ENCODE measurements at places on chromosomes 4 and X.

GRCh38 chr4:160142579-160142978 is 1039.7 kb downstream of the RAPGEF2 start:
- DNase-seq = no peak

DNA sequence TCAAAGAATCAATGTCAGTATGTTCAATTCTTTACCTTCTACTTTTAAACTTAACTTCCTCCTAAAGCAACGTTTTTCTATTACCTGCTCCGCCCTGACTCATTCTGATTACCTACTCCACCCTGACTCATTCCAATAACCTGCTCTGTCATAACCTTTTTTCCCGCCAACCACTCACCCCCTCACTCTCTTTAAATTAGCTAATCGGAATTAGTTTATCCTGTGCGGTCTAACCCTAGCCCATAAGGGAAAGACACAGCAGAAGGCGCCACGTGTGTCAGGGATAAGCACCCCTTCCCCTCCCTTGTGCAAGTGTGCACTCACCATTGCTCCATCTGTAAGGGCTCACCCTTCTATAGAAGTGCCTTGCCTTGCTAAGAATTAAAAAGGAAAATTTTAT is 64.4 kb downstream of the EIF4E start:
- no peak for DNase-seq

DNA sequence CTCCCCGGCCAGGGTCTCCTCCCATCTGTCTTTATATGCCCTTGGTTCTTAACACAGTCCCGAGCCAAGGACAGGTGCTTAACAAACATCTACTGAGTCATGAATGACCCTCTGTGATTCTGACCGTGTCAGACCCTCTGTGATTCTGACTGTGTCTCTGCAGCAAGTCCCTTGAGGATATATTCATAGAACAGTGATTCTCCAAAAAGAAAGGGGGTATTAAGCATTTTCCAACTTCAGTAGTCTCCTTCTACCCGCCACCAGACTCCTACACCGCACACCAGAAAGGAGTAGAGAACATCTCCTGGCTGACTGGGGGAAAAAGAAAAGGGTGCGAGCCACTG is 13.6 kb downstream of the ACSL1 start:
- DNase-seq = no peak

DNA sequence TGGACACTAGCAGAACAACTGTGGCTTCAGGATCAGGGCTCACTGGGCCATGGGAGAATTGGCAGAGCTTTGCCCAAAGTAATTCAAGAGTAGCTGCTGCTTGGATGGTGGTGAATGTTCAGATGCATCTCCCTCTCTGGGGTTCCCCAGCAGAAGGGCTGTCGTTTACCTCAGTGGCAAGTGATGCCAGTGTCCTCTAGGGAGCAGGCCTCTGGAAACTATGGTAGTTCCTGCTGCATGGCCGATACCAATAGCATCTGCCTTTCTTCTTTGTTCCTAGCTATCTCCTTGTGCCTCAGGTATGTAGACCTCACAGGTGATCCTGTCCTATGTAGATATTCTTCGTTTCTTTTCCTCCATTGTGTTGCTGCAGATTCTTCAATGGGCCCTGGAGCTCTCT is 26.4 kb downstream of the HMGB2 start:
- DNase-seq = no peak

GRCh38 chrX:86148024-86148511 is at the start of gene DACH2:
Gene DACH2 (plus strand): TSS chrX:86148451.
- peak; percentile 30 for DNase-seq

GRCh38 chr4:128551280-128551679 is 258.2 kb upstream of the JADE1 start:
- no peak for DNase-seq

DNA sequence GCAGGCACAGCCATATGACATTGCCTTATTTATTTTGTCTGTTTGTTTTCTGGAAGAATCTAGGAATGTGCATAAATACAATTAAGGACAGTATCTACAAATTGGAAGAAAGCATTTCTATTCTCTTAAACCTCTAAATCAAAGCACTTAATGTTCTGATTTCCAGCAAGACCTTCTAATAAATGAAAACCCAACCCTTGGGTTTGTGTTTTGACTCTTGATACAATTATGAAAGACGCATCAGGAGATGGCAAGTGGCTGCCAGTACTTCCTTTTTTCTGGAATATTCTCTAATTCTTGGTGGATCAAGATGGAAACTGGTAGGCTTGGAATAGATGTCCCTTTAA is 437 bp upstream of the CPE start:
- no peak for DNase-seq

- DNase-seq = no peak
Measured at GRCh38 chrX:21660156-21660555, 2.0 kb upstream of the KLHL34 start.

DNA sequence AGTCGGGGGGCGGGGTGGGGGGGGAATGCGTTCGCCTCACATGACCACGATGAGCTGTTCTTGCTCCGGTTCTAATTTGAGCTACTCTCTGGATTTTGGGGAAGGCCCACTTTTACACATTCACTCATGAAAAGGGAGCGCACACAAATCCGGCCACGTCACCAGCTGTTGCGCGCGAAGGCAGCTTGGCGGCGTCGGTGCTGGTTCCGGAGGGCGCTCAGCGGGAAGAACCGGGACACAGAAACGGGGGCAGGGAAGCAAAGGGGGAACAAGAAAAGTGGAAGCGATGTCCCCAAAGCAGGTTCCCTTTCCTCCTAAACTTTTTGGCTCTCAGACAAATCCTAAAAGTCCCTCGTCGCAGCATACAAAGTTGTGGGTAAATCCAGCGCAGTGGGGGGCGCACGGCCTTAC is 605 bp downstream of the ANXA5 start:
- DNase-seq = no peak

GRCh38 chrX:41257801-41258200 is 76.2 kb upstream of the DDX3X start:
- no peak for DNase-seq

- no peak for DNase-seq
Measured at GRCh38 chr4:48321312-48321711, 20.0 kb upstream of the SLAIN2 start.

GRCh38 chr4:6354119-6354518 is 84.5 kb downstream of the WFS1 start:
- no peak for DNase-seq

DNA sequence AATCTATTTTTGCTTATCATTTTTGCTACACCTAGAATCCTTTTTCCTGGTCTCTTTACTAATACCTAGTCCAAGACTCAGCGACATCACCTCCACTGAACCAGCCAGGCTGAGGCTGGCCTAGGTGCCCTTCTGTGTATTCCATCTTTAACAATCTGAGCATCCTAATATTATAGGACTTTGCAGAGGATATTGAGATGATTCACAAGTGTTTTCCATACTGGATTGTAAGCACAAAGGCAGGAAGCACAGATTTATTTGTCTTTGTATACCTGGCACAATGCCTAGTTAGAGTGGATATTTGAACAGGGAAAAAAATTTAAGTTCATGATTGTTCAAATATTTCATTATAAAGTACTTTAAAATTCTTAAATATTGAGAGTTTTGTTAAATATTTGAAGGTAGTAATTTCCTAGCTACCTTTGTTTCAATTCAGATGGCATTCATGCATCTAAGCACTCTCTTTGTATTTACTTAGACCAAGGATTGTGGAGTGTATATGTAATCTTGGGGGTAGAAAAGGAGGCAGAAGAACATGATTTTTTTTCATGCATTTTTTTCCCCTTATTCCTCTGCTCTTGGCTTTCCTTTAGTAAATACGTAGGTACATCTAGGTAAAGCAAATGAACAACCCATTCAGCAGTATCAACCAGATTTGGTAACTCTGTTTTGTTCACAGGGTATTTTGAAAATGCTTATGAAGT is 18.4 kb downstream of the SMARCA5 start:
- DNase-seq = no peak

GRCh38 chr4:138561906-138562305 is 319.8 kb upstream of the SLC7A11 start:
- DNase-seq = no peak

DNA sequence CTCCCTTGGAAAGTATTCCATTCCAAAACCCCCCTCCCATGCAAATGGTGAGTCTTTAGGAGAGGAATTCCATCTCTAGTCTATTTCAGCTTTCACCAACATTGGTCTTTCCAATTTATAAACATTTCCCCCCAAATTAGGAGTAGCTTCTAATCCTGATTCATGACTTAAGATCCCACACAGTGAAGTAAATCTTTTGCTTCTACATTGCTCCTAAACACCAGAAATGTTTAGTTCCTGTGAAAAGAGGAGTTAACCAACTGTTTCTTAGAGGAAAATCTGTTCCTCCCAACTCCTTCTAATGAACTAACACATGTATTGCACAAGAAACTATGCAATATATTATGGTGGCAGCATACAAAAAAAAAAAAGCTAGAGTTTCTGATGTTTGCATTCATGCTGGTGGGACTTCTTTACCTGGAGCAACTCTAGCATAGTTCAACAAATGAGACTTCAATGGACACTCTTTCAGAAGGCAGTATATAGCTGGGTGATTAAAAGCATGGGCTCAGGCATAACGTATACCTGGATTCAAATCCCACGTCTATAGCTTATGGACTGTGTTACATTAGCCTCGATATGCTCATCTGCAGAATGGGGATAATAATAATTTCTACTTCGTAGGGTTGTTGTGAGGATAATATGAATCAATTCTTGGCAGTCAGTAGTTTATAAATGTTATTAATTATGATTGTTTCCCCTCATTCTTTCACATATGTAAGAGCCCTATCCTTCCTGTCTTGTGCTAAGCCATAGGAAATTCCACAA is 131.6 kb upstream of the TMEM164 start:
- DNase-seq = no peak

DNA sequence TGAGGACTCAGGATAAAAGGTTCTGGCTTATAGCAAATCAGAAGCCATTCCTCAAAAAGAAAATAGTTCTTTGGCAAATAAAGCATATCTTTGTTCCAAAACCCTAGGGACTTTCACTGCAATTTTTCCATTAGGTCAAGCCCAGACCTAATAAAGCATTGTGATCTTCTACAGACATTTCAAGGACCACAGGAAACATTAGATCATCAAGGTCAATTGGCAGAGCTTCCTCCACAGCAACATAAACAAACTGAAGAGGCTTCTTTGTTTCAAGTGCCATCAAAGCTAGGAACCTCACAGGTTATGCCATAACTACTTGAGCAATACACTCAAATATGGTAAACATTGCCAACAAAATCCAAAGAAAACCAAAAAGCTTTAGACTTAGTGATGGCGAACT is 144.9 kb downstream of the ANXA5 start:
- no peak for DNase-seq

Data from GM12892 (cell line).